ENCODE measurements at places on chromosomes 4 and X.

GRCh38 chr4:646460-646859 is 21.1 kb downstream of the PDE6B start:
- H3K27me3 ChIP-seq, result peaks cover 35% of the 10 kb centered on the region
- DNase-seq, result no peak
- H3K4me1 ChIP-seq, result peaks cover 2% of the 10 kb centered on the region
- H3K27ac ChIP-seq, result peak overlapping the region; percentile 23
- H3K36me3 ChIP-seq, result no peaks in the 10 kb centered on the region

GRCh38 chrX:2811271-2811670 is 17.5 kb upstream of the GYG2 start:
- no peak overlapping the region for H3K27ac ChIP-seq
- no peaks in the 10 kb centered on the region for H3K36me3 ChIP-seq
- peaks cover 3% of the 10 kb centered on the region for H3K4me1 ChIP-seq

- peaks cover 2% of the 10 kb centered on the region for H3K4me1 ChIP-seq
- no peaks in the 10 kb centered on the region for H3K27me3 ChIP-seq
- peaks cover 21% of the 10 kb centered on the region for H3K36me3 ChIP-seq
- H3K4me3 ChIP-seq, result no peak overlapping the region
Observed at GRCh38 chr4:103030791-103031190, 11.3 kb upstream of the SLC9B1 start.

DNA sequence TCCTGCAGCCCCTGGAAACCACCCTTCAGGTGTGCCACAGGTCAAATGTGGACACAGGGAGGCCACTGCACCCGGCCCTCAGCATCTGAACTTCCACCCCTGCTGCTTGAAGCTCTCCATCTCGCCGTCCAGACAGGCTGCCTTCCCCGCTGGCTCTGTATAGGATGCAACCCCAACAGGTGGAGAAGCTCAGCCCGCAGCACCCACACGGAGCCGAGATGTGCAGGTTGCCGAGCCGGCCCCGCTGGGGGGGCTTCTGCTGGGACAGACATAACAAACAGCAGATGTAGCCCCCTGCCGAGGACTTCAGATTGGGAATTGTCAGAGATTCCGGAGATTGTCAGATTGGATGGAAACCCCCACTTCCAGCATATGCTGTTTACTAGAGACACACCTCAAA is 20.5 kb downstream of the TMEM187 start:
- H3K36me3 ChIP-seq, result no peaks in the 10 kb centered on the region
- no peak for DNase-seq
- H3K4me3 ChIP-seq, result no peak overlapping the region
- no peak overlapping the region for H3K27ac ChIP-seq

All from activated naive CD8-positive, alpha-beta T cell treated with anti-CD3 and anti-CD28 coated beads for 36 hours (primary cell).